ENCODE measurements at places on chromosomes 1 and 21. TPM values are rescaled to one million over a fixed set of nuclear protein-coding genes. Genes with fewer than 3 reads are reported as not detected.
A peak's percentile ranks its signal among the peaks of the same experiment; 100 is the strongest.

DNA sequence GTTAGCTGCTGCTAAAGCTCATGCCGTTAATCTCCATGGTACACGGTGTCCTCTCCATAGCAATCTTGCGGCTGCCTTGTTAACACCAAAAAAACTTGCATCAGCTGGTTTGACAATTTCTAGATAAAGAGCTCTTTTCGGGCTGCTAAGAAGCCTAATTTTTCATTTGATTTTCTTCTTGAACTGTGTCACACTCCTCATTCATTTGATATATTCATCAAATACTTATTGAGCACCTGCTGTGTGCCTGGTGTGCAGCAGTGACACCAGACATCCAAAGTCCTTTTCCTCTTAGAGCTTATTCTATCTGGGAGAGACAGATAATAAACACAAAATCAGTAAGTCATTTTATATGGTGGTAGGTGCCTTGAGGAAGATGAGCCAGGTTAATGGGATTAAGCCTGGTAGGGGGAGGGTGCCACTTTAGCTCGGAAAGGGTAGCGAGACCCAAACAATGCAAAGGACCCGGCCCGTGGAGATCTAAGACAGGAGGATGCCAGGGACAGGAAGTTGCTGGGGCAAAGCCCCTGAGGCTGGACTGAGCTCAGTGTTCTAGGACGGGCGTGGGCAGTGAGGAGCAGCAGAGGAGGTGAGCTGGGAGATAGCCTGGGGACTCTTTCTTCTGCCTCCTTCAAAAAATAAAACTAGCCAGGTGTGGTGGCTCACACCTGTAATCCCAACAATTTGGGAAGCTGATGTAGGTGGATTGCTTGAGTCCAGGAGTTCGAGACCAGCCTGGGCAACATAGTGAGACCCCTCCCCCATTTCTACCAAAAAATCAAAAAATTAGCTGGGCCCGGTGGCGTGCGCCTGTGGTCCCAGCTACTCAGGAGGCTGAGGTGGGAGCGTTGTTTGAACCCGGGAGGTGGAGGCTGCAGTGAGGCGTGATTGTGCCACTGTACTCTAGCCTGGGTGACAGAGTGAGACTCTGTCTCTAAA is 50.7 kb upstream of the LGALS8 start:
- H3K27ac ChIP-seq, result no peak overlapping the region
- DNase-seq, result no peak
- H3K4me3 ChIP-seq, result no peak overlapping the region
- peaks cover 13% of the 10 kb centered on the region for H3K4me1 ChIP-seq
- no peaks in the 10 kb centered on the region for H3K27me3 ChIP-seq
- H3K36me3 ChIP-seq, result no peaks in the 10 kb centered on the region

GRCh38 chr1:230884646-230885045 is 16.3 kb upstream of the C1orf198 start:
- no peaks in the 10 kb centered on the region for H3K27me3 ChIP-seq
- no peaks in the 10 kb centered on the region for H3K36me3 ChIP-seq
- H3K4me1 ChIP-seq, result no peaks in the 10 kb centered on the region
- no peak for DNase-seq
- no peak overlapping the region for H3K27ac ChIP-seq

The GPR52 gene
- 9.2 TPM for total RNA-seq

- peak; percentile 90 for DNase-seq
- no peaks in the 10 kb centered on the region for H3K27me3 ChIP-seq
- no peaks in the 10 kb centered on the region for H3K36me3 ChIP-seq
- no peak overlapping the region for H3K27ac ChIP-seq
Observed at GRCh38 chr1:24847995-24848881, 81.8 kb downstream of the RUNX3 start.

The DNAI4 gene
- total RNA-seq, result 21.8 TPM

- peaks cover 28% of the 10 kb centered on the region for H3K36me3 ChIP-seq
- H3K4me1 ChIP-seq, result peaks cover 8% of the 10 kb centered on the region
- no peak overlapping the region for H3K27ac ChIP-seq
- DNase-seq, result no peak
- no peak overlapping the region for H3K4me3 ChIP-seq
Observed at GRCh38 chr1:86741947-86742572, 37.7 kb downstream of the SH3GLB1 start.

The RHCE gene
- total RNA-seq, result 1.5 TPM

DNA sequence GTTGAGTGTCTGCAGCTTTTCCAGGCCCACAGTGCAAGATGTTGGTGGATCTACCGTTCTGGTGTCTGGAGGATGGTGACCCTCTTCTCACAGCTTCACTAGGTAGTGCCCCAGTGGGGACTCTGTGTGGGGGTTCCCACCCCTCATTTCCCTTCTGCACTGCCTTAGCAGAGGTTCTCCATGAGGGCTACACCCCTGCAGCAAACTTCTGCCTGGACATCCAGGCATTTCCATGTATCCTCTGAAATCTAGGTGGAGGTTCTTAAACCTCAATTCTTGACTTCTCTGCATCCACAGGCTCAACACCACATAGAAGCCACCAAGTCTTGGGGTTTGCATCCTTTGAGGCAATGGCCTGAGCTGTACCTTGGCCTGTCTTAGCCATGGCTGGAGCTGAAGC is 14.3 kb upstream of the DNM3 start:
- H3K27me3 ChIP-seq, result no peaks in the 10 kb centered on the region
- DNase-seq, result no peak
- H3K4me1 ChIP-seq, result no peaks in the 10 kb centered on the region
- no peaks in the 10 kb centered on the region for H3K36me3 ChIP-seq

The CSF3R gene
- 6.5 TPM for total RNA-seq

DNA sequence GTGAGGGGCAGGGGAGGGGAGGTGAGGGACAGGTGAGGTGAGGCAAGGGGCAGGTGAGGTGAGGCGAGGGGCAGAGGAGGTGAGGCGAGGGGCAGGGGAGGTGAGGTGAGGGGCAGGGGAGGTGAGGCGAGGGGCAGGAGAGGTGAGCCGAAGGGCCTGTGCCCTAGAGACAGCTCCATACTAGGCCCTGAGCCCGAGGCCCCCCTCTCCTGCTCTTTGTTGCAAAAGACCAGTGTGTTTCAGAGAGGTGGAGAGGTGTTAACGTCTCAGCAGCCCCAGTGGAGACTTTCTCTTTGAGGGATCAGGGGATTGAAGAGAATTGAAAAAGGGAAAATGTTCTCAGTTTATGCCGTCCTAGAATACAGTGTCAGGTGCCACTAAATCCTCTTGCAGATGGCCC is 44.2 kb downstream of the EPHB2 start:
- DNase-seq, result no peak
- no peaks in the 10 kb centered on the region for H3K27me3 ChIP-seq
- H3K27ac ChIP-seq, result no peak overlapping the region

GRCh38 chr1:91026777-91027176 is 4.9 kb upstream of the ZNF644 start:
- no peak overlapping the region for H3K27ac ChIP-seq
- H3K27me3 ChIP-seq, result no peaks in the 10 kb centered on the region
- H3K4me1 ChIP-seq, result peaks cover 6% of the 10 kb centered on the region
- H3K4me3 ChIP-seq, result no peak overlapping the region

GRCh38 chr1:245558069-245558468 is 403.3 kb downstream of the KIF26B start:
- no peaks in the 10 kb centered on the region for H3K4me1 ChIP-seq
- no peak overlapping the region for H3K27ac ChIP-seq
- no peaks in the 10 kb centered on the region for H3K36me3 ChIP-seq
- H3K4me3 ChIP-seq, result no peak overlapping the region
- DNase-seq, result no peak

DNA sequence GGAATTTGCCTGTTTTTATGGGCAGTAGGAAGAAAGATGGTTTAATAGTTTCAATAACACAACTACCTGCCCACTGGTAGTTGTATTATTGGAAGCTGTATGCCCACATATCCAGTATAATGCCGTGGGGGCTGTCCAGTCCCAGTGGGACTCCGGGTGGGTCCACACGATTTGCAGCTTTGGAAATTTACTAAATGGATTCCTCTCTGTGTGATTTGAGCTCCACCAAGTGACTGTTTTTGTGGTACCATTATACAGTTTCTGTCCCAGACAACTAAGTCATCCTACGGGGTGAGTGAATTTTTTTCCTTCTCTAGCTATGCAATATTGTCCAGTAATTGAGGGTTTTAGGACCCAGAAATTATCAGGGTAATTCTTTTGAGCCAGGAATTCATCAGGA is 86.8 kb downstream of the PLA2G4A start:
- DNase-seq, result no peak
- H3K36me3 ChIP-seq, result no peaks in the 10 kb centered on the region
- no peak overlapping the region for H3K4me3 ChIP-seq
- H3K27me3 ChIP-seq, result no peaks in the 10 kb centered on the region

The NID1 gene
- 91.8 TPM for total RNA-seq

- H3K27ac ChIP-seq, result no peak overlapping the region
- H3K27me3 ChIP-seq, result peaks cover 43% of the 10 kb centered on the region
- DNase-seq, result no peak
Observed at GRCh38 chr1:165350840-165351239, 5.7 kb downstream of the LMX1A start.

DNA sequence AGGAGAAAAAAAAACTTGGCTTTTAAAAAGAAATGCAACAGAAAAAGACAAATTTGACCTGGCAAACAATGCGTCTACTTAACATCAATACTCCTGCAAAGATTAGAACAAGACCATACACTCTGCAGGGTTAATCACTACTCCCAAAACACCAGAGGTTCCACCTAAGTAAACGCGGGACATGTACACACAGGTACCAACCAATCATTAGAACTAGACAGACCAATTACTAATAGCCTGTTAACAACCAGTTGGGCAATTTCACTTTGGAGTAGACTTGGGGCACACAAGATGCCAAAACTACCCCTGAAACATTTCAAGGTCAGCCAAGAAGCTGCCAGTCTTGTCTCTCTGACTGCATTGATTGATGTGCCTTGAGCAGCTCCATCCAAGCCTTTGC is 125.8 kb downstream of the RRAGC start:
- no peaks in the 10 kb centered on the region for H3K4me1 ChIP-seq
- H3K27ac ChIP-seq, result no peak overlapping the region
- no peaks in the 10 kb centered on the region for H3K36me3 ChIP-seq
- no peak overlapping the region for H3K4me3 ChIP-seq
- H3K27me3 ChIP-seq, result no peaks in the 10 kb centered on the region

The ACOT11 gene
- total RNA-seq, result 27.1 TPM

The ZBTB37 gene
- 24.4 TPM for total RNA-seq

The TMPRSS3 gene
- total RNA-seq, result 12.6 TPM

DNA sequence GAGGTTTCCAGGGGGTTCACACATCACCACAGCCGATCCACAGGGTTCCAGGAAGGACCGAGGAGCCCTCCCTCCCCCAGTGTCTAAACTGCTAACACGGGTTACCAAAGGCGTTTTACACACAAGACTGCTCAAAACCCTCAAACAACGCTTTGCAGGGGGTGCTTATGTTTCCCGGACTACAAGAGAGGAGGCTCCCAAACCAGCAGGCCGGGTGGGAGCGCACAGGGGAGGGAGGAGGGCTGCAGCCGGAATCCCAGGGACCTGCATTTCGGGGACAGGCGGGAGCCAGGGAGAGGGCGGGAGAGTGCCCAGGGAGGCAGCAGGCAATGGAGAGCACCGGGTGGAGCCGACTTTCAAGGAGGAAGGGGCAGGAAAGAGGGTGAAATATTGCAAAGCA is 50.8 kb downstream of the ACBD3 start:
- H3K36me3 ChIP-seq, result no peaks in the 10 kb centered on the region
- H3K27me3 ChIP-seq, result no peaks in the 10 kb centered on the region

The DISC1 gene
- 17.7 TPM for total RNA-seq

GRCh38 chr1:162298266-162298665 is 78.4 kb downstream of the SPATA46 start:
- no peaks in the 10 kb centered on the region for H3K36me3 ChIP-seq
- DNase-seq, result no peak
- H3K27ac ChIP-seq, result no peak overlapping the region
- H3K4me3 ChIP-seq, result no peak overlapping the region
- H3K27me3 ChIP-seq, result no peaks in the 10 kb centered on the region

- no peak overlapping the region for H3K4me3 ChIP-seq
- no peak for DNase-seq
- no peaks in the 10 kb centered on the region for H3K36me3 ChIP-seq
- H3K27ac ChIP-seq, result no peak overlapping the region
Observed at GRCh38 chr1:154720328-154721297, 112.6 kb upstream of the ADAR start.

The CYP4Z1 gene
- total RNA-seq, result 1.5 TPM

- no peaks in the 10 kb centered on the region for H3K27me3 ChIP-seq
- no peak overlapping the region for H3K4me3 ChIP-seq
- peaks cover 4% of the 10 kb centered on the region for H3K4me1 ChIP-seq
- H3K27ac ChIP-seq, result no peak overlapping the region
Observed at GRCh38 chr1:15275921-15276683, 29.1 kb downstream of the FHAD1 start.

GRCh38 chr1:76066394-76066793 is 8.2 kb upstream of the ST6GALNAC3 start:
- H3K36me3 ChIP-seq, result no peaks in the 10 kb centered on the region
- H3K4me1 ChIP-seq, result no peaks in the 10 kb centered on the region
- H3K4me3 ChIP-seq, result no peak overlapping the region
- H3K27ac ChIP-seq, result no peak overlapping the region
- no peaks in the 10 kb centered on the region for H3K27me3 ChIP-seq
- no peak for DNase-seq

The TCHHL1 gene
- total RNA-seq, result not detected

- no peak for DNase-seq
- no peaks in the 10 kb centered on the region for H3K36me3 ChIP-seq
- H3K4me1 ChIP-seq, result peaks cover 19% of the 10 kb centered on the region
- no peak overlapping the region for H3K4me3 ChIP-seq
- peak overlapping the region; percentile 26 for H3K27ac ChIP-seq
Observed at GRCh38 chr21:33931799-33932390, 16.3 kb upstream of the ATP5PO start.

- no peaks in the 10 kb centered on the region for H3K36me3 ChIP-seq
- H3K4me3 ChIP-seq, result no peak overlapping the region
- no peak overlapping the region for H3K27ac ChIP-seq
- DNase-seq, result no peak
- no peaks in the 10 kb centered on the region for H3K4me1 ChIP-seq
Observed at GRCh38 chr1:208074353-208074752, 163.4 kb upstream of the CD34 start.

- no peaks in the 10 kb centered on the region for H3K27me3 ChIP-seq
- H3K27ac ChIP-seq, result peak overlapping the region; percentile 54
- H3K4me1 ChIP-seq, result no peaks in the 10 kb centered on the region
- H3K36me3 ChIP-seq, result no peaks in the 10 kb centered on the region
- H3K4me3 ChIP-seq, result no peak overlapping the region
Observed at GRCh38 chr1:161382214-161383019, 14.7 kb upstream of the CFAP126 start.

The GJA9 gene
- not detected for total RNA-seq

The FRRS1 gene
- 11.6 TPM for total RNA-seq

DNA sequence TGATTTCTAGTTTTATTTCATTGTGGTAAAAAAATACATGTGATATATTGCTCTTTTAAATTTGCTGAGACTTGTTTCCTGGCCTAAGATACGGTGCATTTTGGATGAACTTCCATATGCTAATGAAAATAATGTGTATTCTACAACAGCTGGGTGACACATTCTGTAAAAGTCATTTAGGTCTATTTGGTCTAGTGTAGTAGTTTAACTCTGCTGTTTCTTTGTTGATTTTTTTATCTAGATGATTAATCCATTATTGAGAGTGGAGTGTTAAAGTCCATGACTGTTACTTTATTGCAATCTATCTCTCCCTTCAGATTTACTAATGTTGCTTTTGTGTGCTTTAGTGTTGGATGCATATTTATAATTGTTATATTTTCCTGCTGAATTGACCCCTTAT is 161.4 kb downstream of the VAV3 start:
- no peak for DNase-seq
- H3K36me3 ChIP-seq, result no peaks in the 10 kb centered on the region
- no peaks in the 10 kb centered on the region for H3K27me3 ChIP-seq
- H3K27ac ChIP-seq, result no peak overlapping the region
- H3K4me1 ChIP-seq, result no peaks in the 10 kb centered on the region
- H3K4me3 ChIP-seq, result no peak overlapping the region

Data from thyroid gland (tissue), 4 donors.